ENCODE measurements at places on chromosomes 2 and 18.
A peak's percentile ranks its signal among the peaks of the same experiment; 100 is the strongest.

- DNase-seq: no peak
Observed at GRCh38 chr18:25595274-25596060, 243.5 kb upstream of the ZNF521 start.

GRCh38 chr2:130875935-130876334 is 39.2 kb downstream of the ARHGEF4 start:
- no peak for DNase-seq

DNA sequence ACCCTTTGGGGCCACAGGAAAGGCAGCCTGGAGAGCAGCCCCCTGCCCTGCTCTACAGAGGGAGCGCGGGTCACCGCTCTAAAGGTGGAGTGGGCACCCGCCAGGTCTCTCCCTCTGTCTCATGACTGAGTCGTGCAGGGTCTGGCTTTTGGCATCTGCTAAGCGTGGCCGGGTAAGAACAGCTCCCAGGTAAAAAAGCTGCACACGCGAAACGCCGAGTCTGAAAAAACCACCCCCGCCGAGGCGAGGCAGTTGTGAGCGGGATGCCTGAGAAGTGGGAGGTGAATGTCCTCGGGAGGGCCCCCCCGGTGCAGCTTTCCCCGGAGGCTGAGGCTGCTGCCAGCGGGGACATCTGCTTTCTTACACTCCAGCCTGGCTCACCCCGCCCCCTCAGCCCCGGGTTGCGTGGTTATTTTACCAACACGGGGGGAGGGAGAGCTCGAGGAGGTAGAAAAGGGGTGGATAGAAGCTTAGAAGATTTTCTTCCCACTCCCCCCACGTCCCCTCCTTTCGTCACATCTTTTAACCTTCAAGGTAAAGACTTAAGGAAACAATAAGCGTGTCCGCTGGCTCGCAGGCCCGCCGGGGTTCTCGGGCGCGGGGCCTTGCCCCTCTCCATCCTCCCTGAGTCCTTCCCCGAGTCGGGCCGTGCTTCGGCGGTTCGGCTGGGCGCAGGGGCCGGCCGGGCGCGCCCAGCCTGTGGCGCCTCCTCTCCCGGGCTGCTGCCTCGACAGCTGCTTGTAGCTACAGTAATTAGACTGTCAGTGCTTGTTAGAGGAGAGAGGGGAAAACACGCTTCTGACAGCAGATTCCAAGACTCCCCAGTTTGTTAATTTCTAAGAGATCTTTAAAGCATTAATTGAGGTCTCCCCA is 70.6 kb upstream of the PSMD14 start:
- peak; percentile 63 for DNase-seq

DNA sequence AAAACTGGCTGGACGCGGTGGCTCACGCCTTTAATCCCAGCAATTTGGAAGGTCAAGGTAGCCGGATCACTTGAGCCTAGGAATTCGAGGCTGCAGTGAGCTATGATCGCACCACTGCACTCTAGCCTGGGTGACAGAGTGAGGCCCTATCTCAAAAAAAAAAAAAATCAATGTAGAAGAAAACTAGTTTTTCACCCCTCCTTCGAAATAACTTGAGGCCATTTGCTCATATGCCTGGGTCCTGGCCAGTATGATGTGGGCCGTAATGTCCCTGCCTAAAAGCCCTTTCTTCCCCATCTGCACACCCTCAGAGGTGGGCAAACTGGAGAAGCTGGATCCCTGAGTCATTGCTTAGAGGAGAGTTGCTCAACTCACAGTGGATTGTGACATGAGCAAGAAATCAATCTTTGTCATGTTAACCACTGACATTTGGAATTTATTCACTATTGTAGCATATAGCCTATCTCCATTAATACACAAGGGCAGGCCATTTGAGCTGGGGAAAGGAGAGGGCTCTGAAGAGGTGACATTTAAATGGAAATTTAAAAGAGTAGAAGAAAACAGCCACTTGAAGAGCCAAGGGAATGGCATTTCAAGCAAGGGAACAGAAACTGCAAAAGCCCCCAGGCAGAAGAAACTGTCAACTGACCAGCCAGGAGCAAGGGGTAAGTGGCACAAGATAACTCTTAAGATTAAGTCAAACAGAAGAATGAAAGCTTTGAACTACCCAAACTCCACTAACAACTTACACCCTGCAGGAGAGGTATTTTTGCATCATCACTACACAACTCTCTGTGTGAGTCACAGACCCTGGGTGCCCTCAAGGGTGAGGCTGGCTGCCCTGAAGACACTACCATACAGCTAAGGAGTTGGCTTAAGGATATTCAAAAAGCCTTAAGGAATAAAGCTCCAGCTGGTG is 7.6 kb upstream of the METTL21A start:
- no peak for DNase-seq

DNA sequence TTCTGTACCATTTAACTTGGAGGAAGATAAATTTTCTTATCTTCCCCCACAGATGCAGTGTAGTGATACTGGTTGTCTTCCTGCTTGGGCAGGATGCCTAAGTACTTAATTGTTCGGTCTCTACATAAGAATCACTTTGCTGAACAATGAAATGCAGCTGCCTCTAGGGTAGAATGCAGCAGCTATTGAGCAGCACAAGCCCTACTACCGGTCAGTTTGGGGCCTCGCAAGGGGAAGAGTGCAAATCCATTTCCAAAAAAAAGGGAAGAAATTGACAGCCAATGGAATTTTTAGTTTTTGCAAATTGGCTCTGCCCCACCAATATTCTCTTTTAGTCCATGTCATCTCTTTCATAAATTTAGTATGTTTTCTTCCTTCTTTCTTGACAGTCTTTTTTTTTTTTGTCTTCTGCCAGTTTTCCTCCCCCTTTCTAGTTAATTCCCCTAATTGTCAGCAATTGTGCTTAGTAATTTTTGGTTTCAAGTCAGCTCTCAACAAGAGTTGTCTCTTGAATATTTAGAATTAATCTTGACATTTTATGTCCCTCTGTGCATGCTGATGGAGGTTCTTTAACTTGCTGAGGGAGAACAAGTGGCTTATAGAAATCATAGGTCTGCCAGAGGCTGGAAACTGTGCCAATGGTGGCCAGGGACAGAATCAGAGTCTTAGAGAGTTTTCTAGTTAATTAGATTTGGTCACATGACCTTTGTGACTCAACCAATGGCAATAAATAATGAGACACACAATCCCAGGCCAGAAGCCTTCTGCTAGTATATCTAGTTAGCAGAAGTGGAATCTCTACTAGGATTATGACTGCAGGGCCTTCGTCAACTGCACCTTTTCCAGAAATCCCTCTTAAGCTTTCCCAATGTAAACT is 270.0 kb downstream of the CTNNA2 start:
- no peak for DNase-seq

DNA sequence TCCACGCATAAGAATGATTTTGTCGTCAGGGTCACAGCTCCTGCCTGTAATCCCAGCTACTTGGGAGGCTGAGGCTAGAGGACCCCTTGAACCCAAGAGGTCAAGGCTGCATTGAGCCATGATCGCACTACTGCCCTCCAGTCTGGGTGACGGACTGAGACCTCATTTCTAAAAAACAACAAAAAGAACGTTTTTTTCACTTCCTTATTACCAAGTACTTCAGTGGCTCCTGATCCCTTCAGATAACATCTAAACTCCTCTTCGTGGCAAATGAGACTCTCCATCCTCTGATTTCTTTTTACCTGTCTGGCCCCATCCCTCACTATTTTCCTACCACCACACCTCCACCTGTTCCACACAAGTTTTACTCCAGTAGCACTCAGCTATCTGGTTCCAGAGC is 105.4 kb upstream of the TLK1 start:
- no peak for DNase-seq

- DNase-seq: no peak
Observed at GRCh38 chr2:106137731-106138521, 56.2 kb downstream of the UXS1 start.

GRCh38 chr18:22550366-22550765 is 132.7 kb upstream of the CTAGE1 start:
- DNase-seq: no peak

DNA sequence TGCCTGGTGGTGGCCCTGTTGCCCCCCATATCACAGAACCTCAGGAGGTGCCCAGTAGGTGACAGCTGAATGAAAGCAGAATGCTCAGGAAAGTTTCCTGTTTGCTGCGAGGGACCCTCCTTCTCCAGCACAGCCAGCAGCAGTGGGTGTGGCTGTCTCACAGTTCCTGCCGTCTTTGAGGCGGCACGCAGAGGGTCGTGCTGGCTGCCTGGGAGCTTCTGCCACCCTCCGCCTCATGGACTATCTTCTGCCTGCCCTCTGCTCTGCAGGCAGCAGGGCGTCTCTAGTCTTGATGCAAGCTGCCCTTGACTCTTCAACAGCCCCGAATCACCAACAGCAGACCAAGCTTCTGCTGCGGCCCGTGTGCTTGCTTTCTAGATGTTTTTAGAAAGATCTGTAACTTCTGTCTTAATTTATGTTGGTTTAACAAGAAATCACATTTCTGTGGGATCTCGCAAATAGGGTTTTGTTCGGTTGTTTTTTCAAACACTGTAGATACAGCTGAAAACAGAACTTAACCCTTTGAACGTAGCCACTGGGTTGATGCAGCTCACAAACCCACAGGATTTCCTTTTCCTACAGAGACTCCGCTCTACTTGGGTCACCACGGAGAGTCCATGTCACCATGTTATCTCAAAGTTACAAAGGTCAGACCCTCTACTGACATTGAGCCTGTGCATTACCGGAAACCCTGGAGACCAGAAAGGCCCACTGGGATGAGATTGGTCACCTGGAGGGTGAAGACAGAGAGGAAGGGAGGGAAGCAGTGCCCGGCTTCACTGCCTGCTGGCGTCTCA is 144.9 kb downstream of the ACOXL start:
- no peak for DNase-seq

DNA sequence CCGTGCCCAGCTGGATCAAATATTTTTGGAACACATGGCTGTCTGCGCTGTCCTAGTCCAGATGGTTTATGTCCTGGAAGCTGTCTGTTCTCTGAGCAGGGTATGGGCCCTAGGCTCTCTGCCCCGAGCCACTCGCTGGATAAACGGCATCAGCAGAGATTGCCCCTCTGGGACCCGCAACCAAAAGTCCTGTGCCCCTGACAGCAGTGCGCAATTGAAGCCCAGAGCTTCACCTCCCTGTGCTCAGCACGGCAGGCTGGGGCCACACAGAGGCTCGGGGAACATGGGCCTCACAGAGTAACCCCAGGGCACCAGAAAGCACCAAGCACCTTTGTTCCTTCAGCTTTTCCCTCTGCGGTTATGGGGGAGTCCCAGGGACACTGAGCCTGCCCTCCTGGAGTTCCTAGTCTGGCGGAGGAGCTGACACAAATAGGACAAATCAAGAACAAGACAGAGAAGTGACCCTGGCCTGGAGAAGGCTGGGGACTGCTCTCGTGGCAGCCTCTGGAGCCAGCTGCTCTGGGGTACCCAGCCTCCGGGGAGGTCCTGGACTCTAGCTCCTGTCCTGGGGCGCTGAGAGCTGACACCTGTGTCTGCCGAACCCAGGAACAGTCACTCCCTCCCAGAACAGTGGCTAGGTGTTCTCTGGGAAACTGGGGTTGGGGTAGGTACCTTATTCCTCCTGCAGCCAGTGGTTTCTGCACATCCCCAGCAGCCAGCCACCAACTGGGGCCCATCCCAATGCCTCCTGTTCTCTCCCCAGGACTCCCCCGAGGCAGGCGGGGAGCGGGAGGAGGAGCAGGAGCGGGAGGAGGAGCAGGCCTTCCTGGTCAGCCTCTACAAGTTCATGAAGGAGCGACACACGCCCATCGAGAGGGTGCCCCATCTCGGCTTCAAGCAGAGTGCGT is 12.3 kb downstream of the ARID5A start:
- DNase-seq: peak; percentile 71

- no peak for DNase-seq
Observed at GRCh38 chr2:109421101-109421500, 192.7 kb downstream of the SEPTIN10 start.

GRCh38 chr2:246489-247144 is 17.2 kb downstream of the SH3YL1 start:
- DNase-seq: peak; percentile 26

- DNase-seq: no peak
Observed at GRCh38 chr18:54203914-54204313, 20.6 kb downstream of the MBD2 start.

GRCh38 chr18:50726960-50727589 is 92.7 kb downstream of the MRO start:
- no peak for DNase-seq

DNA sequence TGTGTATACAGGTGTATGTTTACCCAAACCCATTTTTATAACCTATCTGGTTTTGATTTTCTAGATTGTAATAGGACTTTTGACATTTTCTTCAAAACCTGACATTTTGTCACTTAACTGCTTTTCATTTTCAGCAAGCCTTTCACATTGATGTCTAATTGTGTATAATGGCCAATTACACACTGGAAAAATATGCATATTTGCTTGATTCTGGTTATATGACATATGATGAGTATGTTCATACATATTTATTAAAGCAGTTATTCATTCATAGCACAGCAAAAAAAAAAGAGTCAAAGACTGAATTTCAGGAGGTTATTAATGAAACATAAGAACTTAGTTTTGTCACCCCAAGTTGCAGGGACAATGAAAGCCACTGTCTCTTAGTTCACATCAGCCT is 307.7 kb upstream of the TNP1 start:
- DNase-seq: no peak

- DNase-seq: no peak
Observed at GRCh38 chr2:179622112-179622511, 239.3 kb downstream of the ZNF385B start.

- DNase-seq: no peak
Observed at GRCh38 chr18:5914016-5914415, 18.7 kb upstream of the TMEM200C start.

DNA sequence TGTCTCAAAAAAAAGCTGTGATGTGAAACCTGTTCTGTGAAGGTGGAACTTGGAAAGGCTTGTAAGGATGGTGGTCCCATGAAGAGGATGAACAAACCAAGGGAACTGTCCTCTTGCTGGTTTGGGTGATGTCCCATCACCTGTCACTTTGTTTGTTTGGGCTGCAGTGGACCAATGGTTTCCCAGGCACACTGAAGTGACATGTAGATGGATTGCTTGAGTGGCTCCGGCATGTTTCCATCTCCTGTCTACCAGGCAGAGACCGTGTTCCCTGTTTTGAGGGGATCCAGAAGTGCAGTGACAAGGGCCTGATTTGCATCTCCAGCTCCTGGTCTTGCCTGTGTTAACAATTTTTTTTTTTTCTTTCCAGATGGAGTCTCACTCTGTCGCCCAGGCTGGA is 8.9 kb downstream of the NEDD4L start:
- no peak for DNase-seq

- DNase-seq: no peak
Observed at GRCh38 chr18:48934723-48935432, 15.9 kb downstream of the SMAD7 start.

GRCh38 chr18:62183578-62184195 is 3.2 kb downstream of the PIGN start:
- peak; percentile 7 for DNase-seq

GRCh38 chr2:202026507-202026906 is 7.1 kb upstream of the FZD7 start:
- no peak for DNase-seq

DNA sequence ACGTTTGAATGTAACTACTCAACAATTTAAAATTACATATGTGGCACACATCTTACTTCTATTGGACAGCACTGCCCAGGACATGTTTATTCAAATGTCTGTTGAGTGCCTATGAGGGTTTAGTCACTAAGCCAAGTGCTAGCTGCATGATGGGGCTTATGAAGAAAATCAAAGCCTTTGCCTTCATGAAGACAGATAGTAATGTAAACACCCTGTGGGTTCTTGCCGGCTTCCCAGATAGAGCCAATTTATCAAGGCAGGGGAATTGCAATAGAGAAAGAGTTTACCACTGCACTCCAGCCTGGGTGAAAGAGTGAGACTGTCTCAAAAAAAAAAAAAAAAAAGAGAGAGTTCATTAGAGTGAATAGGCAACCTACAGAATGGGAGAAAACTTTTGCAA is 43.7 kb upstream of the NEB start:
- DNase-seq: no peak

Measured in pancreas (tissue), 10 donors.